ENCODE measurements at places on chromosomes 2 and 18.
A peak's percentile ranks its signal among the peaks of the same experiment; 100 is the strongest.

DNA sequence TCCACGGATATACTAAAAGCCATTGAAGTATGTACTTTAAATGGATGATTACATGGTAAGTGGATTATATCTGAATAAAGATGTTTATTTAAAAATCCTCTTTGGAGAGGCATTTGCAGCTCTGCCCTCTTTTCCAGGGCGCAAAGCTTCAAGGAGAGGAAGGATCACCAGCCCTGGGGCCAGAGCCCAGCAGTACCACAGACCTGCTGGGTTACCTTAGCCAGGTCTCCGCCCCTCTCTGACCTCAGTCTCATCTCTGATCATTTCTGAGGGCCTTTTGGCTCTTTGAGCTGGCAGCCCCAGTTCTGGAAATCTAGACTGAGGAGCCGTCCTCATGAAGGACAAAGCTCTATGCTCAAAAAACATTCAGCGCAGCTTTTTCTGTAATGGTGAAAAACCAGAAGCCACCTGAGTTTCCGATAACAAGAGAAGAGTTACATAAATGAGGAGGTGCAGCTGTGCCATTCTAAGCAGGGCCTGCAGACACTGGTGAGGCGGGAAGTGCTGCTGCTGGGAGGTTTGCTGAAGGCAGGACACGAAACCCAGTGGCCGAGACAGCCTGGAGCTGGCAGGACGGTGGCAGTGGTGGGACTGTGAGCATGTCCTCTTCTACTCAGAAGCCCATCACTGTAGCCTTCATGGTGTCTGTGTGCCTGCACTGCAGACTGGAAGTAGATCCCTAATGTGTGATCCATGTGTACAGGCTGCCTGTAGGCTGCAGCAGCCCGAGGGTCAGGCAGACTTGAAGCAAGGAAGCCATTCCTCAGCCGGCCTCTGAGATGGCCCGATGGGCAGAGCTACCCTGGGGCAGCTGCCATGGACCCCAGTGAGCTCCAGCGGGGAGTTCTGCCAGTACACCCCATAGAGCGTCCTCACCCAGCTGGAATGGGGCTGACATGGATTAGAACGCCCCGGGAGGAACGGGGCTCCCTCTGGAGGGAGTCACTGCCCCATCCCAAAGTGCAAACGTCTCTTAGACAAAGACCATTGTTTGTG lies 27.7 kb downstream of the ADRA2B start:
- no peak for DNase-seq

- DNase-seq, result no peak
These were observed 30.3 kb upstream of the KLF11 start for GRCh38 chr2:10012963-10013461.

DNA sequence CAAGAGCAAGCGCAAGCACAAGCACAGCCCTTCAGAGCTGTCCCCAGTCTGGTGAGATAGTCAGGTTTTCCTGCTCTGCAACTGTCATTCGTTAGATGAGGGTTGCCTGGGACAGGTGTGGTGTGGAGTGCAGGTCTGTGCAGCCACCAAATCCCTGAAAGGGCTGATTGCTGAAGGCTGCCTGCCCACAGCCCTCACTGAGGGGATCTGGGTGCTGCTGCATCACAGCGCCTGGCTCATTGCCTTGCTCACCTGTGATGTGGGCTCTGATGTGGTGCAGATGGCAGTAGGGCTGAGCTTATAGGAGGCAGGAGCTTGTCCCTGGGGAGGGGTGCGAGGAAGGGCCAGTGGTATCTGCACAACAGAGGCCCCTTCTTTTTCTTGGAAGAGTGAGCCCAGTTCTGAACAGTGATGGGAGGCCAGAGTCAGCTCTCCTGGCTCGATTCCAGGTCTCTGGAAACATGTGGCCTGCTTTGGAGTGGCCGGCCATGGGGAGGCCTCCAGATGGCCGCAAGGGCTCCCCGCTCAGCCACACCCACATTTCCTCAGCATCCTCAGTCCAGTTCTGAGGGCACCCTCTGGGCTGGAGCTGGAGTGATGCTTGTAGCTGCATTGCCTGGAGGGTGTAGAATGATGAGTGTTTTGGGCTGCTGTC lies 11.4 kb downstream of the UBE2F start:
- DNase-seq, result no peak

DNA sequence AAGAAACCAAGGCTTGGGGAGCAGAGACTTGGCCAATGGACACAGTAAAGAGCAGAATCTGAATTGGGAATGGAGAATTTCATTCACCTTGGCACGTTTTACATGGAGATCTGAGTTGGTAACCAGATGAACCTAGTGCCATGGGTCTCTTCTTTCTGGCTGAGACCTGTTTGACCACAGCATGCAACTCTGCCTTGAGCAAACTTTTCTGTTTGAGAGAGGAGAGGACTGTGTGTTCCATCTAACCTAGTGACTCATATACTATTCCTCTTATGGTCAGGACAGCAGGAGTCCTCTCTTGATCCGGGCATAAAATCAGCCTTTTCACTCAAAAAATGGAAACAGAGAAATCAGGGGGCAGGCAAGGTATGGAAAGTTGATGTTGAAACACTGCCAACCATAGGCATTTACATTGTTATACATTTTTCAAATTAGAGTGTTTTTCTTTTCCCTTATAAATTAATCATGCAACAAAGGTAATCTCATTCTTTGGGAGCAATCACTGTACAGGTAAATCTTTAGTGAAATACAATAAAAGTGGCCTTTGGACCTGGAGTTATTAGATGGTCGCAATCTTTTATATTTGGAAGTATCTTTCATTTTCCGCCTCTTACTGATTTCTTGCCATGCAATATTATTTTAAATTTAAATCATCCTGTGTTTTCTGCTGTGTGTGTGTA lies 86.7 kb downstream of the NRP2 start:
- DNase-seq, result no peak

GRCh38 chr2:207341804-207342203 lies 176.1 kb upstream of the KLF7 start:
- no peak for DNase-seq

DNA sequence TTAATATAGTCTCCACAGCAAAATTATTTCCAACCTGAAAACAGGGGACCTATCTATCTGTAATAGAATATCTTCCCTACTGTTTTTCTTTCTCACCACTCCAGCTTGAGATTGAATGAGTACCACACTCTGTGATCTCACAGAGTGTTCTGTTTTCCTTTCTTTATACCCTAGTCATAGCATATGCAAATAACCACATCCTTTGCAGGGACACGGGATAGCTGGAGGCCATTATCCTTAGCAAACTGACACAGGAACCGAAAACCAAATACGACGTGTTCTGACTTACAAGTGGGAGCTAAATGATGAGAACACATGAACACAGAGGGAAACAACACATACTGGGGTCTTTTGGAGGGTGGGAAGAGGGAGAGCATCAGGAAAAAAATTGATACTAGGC lies 224.7 kb downstream of the SLC8A1 start:
- no peak for DNase-seq

DNA sequence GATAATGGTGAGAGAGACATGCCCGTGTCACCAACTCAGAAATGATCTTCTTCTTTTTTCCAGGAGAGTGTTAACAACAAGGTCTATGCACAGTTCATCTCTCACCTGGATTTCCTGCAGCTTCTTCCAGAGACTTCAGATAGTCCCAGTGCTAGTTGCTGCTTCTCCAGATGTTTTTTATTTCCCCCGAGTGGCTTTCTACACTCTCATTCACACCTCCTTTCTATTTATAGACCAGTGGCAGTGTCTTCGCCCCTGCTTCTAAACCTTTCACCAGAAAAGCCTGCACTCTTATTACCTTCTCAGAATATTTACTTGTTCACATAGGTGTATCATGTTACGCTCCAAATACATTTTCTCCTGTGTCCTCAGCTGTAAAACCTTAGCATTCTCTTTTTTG lies 558.8 kb upstream of the CHAC2 start:
- DNase-seq, result no peak

DNA sequence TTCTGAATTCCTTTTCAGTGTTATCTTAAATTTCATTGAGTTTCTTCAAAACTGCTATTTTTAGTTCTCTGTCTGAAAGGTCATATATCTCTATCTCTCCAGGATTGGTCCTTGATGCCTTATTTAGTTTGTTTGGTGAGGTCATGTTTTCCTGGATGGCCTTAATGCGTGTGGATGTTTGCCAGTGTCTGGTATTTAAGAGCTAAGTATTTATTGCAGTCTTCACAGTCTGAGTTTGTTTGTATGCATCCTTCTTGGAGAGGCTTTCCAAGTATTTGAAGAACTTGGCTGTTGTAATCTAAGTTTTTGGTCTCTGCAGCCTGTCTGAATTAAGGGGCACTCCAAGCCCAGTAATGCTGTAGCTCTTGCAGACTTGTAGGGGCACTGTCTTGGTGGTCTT lies 249.3 kb downstream of the ZNF385B start:
- DNase-seq, result no peak

DNA sequence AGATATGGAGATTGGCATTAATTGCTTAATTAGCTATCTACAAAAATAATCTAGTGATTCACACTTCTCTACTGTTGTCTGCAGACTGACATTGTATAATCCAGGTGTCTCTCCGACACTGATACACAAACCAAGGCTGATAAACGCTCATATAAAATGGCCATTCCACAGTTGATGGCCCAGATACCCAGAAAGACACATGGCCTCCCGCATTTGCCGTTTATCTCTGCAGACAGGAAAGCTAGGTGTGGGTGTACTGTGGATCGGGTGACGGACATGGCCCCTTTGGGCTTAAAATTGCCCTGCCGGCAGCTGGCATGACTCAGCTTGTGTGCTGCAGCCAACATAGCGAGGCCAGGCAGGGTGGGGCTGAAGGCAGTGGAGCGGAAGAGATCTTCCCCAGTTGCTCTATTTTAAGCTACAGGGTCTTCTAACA lies 18.5 kb downstream of the PMAIP1 start:
- peak; percentile 58 for DNase-seq
